ENCODE measurements at places on chromosomes 1 and 21.

DNA sequence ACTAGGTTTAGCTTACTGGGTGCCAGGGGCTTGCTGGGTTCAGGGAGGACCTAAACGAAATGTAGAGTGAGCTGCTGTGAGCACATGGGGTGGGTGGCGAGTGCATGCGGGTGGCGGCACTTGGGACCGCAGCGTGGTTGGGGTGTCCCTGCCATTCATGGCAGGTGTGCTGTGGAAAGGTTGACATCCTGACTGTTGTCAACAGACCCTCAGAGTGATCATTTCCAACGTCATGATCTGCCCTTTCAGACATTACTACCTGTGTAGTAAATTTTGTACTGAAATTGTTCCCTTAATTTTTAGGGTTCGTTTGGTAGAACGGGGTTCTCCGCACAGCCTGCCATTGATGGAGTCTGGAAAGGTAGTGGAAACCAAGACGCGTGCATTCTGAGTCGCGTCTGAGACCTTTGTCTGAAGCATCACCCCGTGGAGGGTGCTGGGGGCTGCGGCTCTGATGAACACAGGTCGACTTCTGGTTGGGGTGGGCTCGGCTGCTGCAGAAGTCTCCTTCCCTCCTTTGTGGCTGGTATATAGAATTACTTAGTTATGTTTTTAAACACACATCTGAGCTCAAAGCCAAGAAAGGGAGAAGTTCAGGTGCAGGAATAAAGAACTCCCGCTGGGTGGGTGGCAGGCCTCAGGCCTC is 43.3 kb downstream of the S100B start:
- DNase-seq: no peak

- DNase-seq: no peak
Measured at GRCh38 chr1:193479187-193479586, 292.8 kb upstream of the B3GALT2 start.

GRCh38 chr1:108142773-108143394 is 57.3 kb downstream of the SLC25A24 start:
- no peak for DNase-seq

DNA sequence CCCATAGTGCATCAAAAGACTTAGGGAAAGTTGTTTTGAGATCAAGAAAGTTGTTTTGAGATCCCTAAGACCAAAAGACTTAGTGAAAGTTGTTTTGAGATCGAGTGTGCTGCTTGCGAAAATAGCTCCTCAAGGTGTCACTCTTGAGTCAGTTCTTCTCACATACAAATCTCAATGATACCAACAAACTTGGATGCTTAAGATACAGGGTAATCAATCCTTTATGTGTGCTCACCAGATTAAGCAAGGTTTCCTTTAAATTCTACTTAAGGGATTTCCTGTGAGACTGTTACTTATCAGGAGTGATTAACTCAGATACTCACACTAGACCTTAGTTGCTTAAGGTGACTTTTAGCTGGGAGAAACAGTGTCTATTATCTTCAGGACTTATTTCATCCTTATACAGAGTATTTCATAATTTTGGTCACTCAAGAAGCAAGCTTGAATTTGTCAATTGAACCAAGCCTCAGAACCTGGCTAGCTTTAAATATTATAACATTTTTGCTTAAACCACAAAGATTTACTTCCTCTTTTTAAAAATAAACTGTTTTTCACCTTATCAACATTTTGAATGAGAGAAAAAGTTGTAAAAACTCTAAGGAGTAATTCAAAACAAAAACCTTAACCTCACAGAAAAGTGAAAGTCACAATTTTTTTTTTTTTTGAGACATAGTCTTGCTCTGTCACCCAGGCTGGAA is 8.0 kb upstream of the RLF start:
- DNase-seq: peak; percentile 35

DNA sequence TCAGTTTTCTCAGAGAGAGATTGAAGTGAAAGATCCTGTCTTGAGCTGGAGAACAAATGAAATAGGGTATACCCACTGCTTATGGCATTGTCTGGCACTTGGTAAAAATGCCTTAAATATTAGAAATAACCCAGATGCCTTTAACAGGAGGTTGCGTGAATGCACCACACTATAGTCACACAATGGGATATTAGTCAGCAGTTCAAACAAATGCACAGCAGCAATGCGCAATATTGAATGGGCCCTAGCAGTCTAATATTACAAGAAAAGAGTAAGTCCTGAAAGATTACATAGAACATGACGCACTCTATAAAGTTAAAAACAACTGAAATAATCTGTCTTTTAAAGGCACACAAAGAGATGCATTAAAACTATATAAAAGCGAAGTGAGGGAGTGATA is 161.1 kb downstream of the EDEM3 start:
- DNase-seq: no peak

GRCh38 chr1:40221977-40222772 is 25.6 kb upstream of the TMCO2 start:
- DNase-seq: no peak

DNA sequence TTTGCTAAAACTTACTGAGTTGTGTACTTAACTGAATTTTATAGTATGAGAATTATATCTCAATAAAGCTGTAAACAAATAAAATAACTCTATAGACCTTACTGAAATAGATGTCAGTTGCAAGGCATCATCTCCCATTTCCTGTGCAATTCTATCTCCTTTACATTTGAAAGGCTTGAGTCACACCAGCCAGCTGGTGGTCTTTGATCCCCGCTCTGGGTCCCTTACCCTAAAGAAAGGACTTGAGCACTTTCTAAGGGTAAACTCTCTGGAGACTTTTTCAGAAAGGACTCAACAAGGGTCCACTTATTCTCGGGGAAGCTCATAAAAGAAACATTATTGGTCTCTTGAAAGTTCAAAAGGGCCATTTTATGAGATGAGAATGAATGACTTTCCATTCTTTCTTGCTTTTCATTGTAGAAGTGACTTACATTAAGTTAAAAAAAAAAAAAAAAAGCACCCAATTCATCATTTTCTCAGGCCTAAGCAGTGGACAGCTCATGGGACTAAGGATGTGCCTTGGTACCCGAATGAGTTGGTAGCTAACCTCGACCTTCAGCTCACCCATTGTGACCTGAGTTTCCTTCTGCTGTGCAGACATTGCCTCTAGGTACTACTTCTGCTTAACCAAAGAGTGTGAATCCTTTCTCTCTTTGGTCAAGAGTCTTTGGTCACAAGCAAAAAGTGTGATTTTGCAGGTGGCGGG is 147.0 kb upstream of the COA6 start:
- no peak for DNase-seq

DNA sequence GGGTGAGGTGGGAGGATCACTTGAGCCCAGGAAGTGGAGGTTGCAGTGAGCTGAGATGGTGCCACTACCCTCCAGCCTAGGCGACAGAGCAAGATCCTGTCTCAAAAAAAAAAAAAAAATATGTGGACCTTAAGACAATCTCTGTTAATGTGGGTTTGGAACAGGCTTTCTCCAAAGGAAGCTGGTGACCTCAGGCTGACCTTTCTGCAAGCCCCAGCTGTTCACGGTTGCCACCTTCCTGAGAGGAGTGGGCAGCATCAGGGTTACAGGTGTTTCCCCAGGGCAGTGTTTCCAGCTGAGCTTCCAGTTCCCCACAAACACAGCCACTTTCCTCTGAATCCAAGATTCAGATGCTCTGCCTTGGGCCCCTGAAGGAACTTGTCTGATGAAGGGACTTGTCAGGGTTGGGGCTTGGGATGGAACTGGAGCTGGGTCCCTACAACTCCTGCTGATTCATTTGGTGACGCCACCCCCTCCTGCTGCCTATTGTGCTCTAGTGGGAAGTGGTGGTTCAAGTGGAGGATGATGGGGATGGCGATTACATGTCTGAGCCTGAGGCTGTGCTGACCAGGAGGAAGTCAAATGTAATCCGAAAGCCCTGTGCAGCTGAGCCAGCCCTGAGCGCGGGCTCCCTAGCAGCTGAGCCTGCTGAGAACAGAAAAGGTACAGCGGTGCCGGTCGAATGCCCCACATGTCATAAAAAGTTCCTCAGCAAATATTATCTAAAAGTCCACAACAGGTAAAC is 1.9 kb downstream of the ZBTB48 start:
- DNase-seq: no peak

DNA sequence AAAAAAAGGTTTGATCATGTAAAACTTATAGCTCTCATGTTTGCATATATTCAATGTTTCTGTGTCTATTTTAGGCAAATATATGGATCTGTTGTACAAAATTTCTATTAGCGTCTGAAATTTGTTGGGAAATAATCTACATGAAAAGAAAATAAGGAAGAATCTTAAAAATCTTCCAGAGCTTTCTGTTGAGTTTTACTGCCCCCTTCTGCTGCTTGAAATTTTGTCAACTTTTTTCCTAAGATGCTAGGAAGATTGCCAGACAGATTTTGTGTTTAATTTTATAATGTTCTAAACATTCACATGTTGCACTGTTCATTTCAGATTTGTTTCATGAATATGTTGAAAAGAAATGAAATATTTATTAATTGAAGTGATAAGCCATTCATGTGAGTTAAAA is 2.5 kb upstream of the PTGS2 start:
- DNase-seq: no peak

- DNase-seq: no peak
Measured at GRCh38 chr1:5250336-5250735, 595.9 kb downstream of the AJAP1 start.

DNA sequence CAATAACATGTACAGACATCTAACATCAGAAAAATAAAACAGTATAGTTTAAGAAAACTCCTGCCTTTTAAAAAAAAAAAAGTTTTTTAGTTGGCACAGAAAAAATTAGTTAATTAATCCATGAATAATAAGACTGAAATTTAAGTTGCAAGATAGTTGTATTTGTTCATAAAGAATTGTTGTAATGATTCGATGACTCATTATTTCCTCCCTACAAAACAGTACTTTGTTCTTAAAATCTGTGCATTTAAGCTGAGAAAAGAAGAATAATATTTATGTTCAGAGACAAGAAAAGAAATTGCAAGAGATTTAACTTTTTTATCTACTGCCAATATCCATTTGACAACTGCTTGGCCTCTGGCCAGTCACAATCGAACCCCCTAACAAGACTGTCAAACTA is 894.7 kb downstream of the ADGRL2 start:
- DNase-seq: no peak
